ENCODE measurements at places on chromosomes 6 and 20. TPM values are rescaled to one million over a fixed set of nuclear protein-coding genes. Genes with fewer than 3 reads are reported as not detected.

The RAET1L gene
- total RNA-seq = not detected

The CRISP3 gene
- not detected for total RNA-seq

The SRSF12 gene
- 0.03 TPM for total RNA-seq

The C6orf58 gene
- not detected for total RNA-seq

The SPATA25 gene
- total RNA-seq = 0.65 TPM

The OR2B2 gene
- not detected for total RNA-seq

The APMAP gene
- total RNA-seq = 102 TPM

The PRPH2 gene
- total RNA-seq = 0.91 TPM

The SIRPB1 gene
- not detected for total RNA-seq

The CST2 gene
- total RNA-seq = 17.5 TPM

The TRIM26 gene
- total RNA-seq = 22.1 TPM

The TNFAIP3 gene
- 31.6 TPM for total RNA-seq

The PPP1R3D gene
- total RNA-seq = 6.5 TPM

The RIMS4 gene
- total RNA-seq = 1.3 TPM

The JPH2 gene
- 2.2 TPM for total RNA-seq

The FAM184A gene
- total RNA-seq = 0.33 TPM

The CSTF1 gene
- 28.9 TPM for total RNA-seq

The HS3ST5 gene
- not detected for total RNA-seq

The CNKSR3 gene
- total RNA-seq = 5.6 TPM

The TUBB2B gene
- total RNA-seq = 3.9 TPM

All from smooth muscle cell of the pulmonary artery (primary cell).